ENCODE measurements at places on chromosomes 3 and 15.

DNA sequence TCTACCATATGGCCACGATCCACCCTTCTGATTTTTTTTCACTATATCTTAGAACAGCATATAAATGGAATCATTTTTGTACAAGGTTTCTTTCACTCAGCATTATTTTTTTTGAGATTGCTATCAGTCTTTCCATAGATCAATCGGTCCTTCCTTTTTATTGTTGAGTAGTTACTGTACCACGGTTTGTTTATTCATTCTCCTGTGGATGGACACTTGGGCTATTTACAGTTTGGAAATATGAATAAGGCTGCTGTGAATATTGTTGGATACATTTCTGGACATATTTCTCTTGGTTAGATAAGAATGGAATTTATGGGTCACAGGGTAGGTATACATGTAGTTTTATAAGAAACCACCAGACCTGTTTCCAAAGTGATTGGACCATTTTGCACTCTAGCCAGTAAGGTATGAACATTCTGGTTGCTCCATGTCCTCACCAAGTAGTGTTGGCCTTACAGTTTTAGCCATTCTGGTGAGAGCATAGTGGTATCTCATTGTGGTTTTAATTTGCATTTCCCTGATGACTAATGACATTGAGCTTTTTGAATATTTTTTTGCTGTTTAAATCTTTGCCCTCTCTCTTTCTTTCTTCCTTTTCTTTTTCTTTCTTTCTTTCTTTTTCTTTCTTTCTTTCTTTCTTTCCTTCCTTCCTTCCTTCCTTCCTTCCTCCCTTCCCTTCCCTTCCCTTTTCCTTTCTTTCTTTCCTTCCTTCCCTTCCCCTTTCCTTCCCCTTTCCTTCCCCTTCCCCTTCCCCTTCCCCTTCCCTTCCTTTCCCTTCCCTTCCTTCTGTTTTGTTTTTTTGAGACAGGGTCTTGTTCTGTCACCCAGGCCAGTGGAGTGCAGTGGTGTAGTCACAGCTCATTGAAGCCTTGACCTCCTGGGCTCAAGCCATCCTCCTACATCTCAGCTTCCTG is 49.2 kb downstream of the LRRK1 start:
- DNase-seq, result no peak

DNA sequence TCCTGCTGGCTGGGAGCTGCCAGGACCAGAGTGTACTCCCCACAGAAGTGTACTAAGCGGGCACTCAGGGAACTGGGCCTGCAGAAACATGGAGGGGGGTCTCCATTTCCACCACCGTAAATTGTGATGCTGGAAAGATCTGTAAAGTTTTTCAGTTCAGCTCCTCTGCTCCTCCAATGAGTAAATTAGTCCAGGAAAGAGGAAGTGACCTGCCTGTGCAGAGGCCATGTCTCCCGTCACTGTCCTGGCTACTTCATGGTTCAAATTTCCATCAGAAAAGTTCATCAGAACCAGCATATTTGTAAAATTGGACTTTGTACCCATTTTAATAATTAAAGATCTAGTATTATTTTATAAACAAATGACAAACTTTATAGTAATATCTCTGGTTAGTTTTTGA is 226.7 kb upstream of the THBS1 start:
- DNase-seq, result no peak

DNA sequence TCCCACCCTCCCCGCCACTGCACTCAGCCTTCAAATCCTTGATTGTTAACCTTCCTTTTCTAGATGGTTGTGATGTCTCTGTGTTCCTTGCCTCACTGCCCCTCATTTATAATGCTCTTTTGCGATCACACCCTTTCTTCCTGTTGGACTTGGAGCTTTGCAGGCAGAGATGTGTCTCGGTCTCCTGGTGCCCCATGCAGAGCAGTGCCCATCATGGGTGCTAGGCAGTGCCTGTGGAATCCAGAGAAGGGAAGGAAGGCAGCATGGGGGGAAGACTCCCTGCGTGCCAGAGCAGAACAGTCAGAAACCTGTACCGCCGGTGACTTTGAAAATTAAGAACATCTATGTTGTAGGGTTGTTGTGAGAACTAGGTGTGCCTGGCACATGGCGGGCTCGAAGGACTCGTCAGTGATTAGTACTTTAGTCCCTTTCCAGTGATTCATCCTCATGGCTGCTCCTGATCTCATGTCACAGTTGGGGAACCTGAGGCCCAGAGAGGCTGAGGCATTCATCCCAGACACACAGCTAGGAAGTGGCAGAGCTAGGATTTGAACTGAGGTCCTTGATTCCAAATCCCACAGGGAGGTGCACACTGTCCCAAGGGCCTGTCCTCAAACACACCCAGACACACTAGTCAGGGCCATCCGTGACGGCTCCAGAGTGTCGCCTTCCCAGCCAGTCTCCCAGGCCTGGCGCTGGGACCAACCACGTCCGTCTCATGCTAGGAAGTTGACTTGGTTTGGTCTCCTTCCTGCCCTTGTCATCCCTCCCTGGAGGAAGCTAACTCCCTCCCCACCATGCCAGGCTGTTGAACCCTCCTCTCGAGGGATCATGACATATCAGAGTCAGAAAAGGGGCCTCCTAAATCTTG is 58.3 kb downstream of the SMAD6 start:
- no peak for DNase-seq

- DNase-seq, result no peak
Observed at GRCh38 chr15:23467110-23467600, 20.1 kb upstream of the GOLGA6L2 start.

DNA sequence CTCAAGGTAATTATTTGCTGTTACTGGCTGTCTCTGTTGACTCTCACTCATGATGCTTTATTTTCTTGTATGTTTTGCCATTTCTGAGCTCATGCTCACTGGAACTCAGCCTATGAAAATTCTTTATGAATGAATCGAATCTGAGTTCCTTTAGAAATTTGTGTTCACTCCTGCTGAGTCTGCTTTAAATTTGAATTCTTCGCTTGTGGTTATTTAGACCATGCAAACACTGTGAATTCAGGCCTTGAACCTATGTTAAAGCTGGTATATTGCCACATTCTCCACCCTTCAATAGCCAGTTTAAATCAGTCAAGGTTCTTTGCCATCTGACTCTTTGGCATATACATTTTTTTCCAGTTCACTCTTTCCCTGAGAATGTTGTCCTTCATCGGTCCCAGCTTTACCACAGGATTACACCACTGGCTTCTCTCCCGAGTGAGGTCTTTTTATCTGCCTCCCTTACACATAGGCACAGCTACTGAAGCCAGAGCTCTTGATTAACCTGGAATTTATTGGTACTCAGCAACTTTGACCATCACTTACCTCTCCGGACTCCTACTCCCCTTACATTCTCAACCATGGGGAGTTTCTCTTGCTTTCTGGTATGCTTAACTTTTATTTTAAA is 400.6 kb downstream of the VPS13C start:
- no peak for DNase-seq

GRCh38 chr15:31456354-31457060 is 129.9 kb downstream of the KLF13 start:
- DNase-seq, result no peak

GRCh38 chr15:79340315-79340602 is 29.3 kb downstream of the TMED3 start:
- no peak for DNase-seq

- DNase-seq, result no peak
Observed at GRCh38 chr15:36936613-36937012, 163.7 kb downstream of the MEIS2 start.

Measured in stimulated activated CD4-positive, alpha-beta T cell treated with anti-CD3 and anti-CD28 coated beads, Interleukin-2, amount 100 ng/mL, for 48 hours (primary cell).